IMR-90 (cell line): ENCODE measurements at places on chromosomes 6 and 20. TPM values are rescaled to one million over a fixed set of nuclear protein-coding genes. Genes with fewer than 3 reads are reported as not detected.

DNA sequence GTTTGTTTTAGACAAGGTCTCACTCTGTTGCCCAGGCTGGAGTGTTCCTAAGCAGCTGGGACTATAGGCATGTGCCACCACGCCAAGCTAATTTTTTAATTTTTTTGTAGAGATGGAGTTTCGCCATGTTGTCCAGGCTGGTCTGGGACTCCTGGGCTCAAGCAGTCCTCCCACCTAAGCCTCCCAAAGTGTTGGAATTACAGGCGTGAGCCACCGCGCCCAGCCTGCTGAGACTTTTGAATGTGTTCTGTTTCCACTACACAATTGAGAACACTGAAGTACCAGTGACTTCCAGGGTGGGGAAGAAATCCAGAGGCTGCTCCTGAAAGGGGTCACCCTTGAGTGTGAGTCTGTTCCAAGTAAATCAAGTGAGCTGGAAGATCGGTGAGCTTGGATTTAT is 81.3 kb upstream of the ARMC2 start:
- no peak for DNase-seq

DNA sequence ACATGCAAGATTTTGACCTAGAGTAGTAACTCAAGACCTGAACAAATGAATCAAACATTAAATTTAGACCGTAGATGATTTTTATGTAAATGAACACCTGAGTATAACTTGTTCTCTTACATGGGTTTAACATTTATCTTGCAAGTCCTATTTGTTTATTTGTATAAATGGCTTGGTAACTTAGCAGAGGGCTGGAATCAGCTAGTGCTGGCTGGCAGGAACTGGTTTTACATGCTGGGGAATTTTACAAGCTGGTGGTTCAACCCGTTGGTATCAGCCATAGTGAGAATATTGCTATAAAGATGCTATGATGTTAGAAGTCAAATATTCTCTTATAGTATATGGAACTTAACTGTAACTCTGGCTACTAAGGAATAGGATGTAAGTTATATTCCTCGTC is 8.9 kb downstream of the SLC22A2 start:
- DNase-seq, result no peak

GRCh38 chr6:163955756-163956155 is 541.2 kb downstream of the QKI start:
- DNase-seq, result no peak

DNA sequence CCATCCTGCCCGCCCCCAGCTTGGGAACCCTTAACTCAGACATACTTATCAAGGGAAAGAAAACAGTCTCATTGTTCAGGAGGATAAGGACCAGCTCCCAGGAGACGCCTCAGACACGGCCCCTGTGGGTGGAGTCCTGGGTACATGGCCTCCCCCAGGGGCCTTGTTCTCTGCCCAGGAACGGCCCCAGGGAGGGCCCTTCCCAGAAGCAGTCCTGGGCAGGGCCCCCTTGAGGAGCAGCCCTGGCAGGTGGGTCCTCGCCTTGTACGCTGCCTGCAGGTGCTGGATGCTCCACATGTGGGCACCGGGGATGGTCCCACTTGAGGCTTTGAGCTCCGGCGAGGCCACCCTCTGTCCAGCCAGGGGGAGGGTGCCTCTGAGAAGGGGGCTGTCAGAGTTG is 4.5 kb upstream of the GATA5 start:
- no peak for DNase-seq

Gene EPHA7
- not detected in 2 replicates for polyA plus RNA-seq
